ENCODE measurements at places on chromosomes 2 and 18. TPM values are rescaled to one million over a fixed set of nuclear protein-coding genes. Genes with fewer than 3 reads are reported as not detected.

The ESPNL gene
- 7.5 TPM for total RNA-seq

DNA sequence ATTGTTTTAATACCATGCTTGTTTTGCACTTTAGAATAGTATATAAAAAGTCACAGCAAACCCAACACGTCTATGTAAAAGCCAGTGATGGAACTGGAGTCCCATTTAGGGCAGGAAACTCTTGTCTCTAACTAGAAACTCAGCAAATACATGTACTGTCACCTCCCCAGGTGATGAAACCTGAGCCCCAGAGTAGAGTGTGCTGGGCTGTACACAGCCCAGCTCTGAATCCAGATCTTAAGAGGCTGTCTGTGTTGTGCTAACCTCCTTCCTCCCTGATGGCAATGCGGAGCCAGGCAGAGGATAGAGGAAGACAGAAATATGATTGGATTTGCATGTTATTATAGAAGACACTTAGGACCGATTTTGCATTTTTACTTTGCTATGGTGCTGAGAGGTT, 317.5 kb upstream of the TRIB2 start:
- no peak for DNase-seq

- no peak for DNase-seq
Measured at GRCh38 chr18:6757931-6758330, 28.4 kb downstream of the ARHGAP28 start.

DNA sequence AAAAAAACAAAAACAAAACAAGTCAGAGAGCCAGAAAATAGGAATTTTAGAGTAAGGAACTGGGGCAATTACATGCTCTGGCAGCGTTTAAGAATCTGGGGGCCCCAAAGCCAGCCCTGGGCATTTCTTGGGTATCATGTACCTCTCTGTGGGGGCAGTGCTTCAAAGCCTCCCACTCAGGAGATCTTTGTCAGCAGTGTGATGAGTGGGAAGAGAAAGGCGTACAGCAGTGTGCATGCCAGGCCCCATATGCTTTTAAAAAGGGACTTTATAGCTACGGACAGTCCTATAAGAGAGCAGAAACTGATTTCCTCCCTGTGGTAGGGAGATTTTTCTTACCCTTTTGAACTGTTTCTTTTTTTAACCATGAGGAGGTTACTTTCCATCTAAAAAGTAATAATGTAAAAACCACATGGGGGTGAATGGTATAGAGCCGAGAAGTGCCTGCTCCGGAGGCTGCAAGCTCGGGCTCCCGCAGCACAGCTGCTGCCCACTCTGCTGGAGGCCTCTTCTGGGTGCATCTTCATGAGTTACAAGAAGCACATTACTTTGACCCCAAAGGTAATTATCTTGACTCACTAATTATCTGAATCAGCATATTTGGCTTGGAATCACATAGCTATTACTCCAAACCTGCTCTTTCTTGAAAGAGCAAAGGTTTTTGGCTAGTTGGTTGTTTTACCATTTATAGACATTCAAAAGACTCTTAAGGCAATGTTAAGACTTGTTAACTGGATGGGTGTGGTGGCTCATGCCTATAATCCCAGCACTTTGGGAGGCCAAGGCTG, 46.4 kb downstream of the PROC start:
- DNase-seq: no peak

- no peak for DNase-seq
Measured at GRCh38 chr18:78408623-78409022, 571.0 kb upstream of the SALL3 start.

The ALPI gene
- not detected for total RNA-seq

- no peak for DNase-seq
Measured at GRCh38 chr2:43880952-43881351, 42.2 kb downstream of the ABCG8 start.

DNA sequence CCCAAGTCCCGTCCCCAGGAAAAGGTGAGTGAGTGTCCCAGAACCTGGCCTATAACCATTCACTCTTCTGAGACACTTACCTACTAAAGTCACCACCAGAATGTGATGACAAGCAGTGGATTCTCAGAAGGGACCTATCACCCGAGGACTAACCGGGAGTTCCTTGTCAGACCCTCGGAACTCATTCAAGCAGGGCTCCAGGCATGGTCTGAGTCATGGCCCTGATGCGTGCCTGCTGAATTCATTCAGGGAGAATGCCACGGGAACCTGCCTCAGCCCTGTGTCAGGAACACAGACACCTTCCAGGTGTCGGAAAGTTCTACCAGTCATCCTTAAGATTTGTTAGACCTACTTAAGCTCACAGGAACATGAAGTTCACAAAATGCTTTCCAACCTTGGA, 29.8 kb downstream of the ALPK2 start:
- no peak for DNase-seq

DNA sequence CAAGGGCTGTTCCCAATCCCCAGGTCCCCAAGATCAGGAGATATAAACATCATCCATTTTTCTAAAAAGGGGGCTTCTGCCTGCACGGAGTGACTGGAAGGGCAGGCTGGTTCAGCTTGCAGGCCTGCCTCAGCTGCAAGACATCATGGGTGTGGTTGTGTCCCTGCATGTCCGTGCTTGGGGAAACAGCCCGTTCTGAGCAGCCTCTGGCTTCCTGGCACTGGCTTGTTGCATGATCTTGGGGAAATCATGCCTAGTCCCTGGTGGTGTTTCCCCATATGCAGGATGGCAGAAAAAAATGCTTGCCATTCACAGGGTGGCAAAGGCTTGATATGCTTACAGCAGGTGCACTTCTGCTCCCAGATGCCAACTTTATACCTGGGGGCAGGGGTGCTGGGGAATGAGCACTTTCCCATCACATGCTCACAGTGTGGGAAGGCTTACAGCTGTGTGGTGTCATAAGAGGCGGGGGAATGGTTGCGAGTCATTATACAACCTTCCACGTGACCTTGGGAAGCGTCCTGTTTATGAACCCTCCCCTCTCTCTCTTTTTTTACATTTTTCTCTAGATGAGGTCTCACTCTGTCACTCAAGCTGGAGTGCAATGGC, 7.2 kb downstream of the PCARE start:
- no peak for DNase-seq

GRCh38 chr2:985317-985898, 34.8 kb downstream of the SNTG2 start:
- DNase-seq: no peak

The TFCP2L1 gene
- 5.1 TPM for total RNA-seq

DNA sequence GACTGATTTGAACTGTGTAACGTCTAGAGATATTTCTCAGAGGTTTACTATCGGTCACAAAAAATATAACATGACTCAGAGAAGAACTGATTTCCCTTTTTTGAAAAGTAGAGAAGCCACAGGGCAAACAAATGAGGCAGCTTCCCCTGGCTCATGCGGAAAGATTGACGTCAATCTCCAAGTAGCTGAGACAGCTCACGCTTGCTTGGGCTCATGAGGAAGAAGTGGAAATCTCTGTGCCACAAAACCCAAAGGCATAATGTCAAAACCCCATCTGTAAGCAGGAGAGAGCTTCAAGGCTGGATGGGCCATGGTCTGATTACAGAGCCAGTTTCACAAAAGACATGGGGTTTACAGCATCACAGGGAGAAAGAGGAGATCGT, 188.1 kb downstream of the ARL4C start:
- DNase-seq: no peak

The SCYGR3 gene
- not detected for total RNA-seq

GRCh38 chr2:196703695-196704094, 64.2 kb downstream of the CCDC150 start:
- DNase-seq: no peak

DNA sequence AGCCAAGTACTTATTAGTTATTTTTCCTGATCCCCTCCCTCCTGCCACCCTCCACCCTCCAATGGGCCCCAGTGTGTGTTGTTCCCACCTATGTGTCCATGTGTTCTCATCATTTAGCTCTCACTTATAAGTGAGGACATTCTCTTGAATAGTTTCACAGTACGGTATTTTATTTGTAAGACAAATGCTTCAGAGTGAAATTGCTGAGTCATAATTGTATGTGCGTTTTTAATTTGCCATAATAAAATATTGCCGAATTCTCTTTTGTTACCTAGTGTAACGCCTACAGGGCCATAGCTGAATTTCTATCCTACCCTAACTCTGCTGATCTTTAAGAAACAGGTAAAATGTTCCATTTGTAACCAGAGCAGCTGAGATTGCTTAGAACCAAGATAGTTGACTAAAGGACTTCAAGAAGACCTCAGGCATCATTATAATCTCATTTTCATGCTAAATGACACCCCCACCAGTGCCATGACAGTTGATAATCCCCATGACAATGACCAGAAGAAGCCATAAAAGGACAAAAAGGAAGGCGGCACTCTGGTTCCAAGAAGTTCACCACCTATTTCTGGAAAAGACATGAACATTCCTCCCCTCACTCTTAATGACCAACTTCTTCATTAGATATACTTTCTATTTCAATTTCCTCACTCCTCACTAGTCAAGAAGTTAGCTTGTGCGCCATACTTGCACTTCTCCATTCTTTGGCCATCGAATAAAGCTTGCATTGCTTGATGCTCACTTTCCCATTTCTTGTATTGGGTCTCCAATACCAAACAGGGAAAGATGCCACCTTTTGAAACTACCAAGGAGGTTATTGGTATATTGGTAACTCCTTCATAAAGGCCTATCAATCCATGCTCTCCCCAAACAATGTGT, 18.4 kb downstream of the SCN9A start:
- DNase-seq: no peak

The XDH gene
- 0.43 TPM for total RNA-seq

GRCh38 chr2:25698752-25699151, 25.4 kb upstream of the DTNB start:
- DNase-seq: no peak

DNA sequence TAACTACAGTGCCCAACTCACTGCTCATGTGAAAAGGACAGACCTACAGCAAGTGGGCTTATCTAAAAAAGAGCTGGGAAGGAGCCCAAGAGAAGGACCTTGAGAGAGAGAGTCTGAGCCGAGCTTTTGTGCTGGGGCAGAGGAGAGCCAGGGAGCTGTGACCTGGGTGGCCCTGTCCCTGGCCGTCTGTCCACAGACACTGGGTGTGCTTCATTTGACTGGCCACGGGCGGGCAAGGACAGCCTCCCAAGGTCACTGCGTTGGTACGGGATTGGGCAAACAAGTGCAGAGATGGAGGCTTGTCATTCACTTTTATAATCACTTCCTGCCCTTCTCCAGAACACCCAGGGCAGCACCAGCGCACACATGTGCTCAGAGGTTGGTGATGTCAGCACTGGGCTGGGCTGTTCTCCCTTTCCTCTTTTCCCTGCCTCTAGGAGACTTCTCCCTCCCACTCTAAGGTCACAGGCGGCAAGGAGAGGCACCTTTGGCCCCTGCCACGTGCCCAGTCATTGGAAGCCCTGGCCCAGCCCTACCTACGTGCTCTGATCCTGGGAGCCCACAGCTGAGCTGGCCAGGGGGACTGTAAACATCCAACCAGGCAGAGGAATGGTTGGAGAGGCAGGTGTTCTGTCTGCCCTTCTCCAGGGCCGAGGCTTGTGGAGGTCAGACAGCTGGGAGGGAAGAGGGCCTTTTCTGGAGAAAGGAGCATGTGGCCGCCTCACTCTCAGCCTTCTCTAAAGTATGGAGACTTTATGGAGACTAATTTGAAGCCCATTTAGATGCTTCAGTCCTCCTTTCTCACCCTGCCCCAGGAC, 6.4 kb upstream of the PSD4 start:
- DNase-seq: peak; percentile 79

DNA sequence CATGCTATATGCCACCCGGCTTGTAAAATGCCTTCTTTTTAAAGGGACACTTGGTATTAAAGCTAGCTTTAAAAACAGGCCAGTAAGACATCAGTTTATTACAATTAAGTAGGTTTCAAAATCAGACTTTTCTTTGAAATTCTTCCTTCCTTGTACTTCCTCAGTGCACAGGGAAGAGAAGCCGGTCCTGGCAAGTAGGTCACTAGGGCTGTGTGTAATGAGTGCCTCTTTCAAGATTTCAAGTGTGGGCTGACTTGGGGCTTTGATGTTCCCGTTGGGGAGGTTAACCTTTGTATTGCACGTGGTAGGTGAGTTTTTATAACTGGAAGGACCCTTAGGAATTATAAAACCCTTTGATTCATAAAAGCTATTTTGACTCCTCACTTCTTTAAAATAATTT, 566.4 kb upstream of the ID2 start:
- DNase-seq: no peak

DNA sequence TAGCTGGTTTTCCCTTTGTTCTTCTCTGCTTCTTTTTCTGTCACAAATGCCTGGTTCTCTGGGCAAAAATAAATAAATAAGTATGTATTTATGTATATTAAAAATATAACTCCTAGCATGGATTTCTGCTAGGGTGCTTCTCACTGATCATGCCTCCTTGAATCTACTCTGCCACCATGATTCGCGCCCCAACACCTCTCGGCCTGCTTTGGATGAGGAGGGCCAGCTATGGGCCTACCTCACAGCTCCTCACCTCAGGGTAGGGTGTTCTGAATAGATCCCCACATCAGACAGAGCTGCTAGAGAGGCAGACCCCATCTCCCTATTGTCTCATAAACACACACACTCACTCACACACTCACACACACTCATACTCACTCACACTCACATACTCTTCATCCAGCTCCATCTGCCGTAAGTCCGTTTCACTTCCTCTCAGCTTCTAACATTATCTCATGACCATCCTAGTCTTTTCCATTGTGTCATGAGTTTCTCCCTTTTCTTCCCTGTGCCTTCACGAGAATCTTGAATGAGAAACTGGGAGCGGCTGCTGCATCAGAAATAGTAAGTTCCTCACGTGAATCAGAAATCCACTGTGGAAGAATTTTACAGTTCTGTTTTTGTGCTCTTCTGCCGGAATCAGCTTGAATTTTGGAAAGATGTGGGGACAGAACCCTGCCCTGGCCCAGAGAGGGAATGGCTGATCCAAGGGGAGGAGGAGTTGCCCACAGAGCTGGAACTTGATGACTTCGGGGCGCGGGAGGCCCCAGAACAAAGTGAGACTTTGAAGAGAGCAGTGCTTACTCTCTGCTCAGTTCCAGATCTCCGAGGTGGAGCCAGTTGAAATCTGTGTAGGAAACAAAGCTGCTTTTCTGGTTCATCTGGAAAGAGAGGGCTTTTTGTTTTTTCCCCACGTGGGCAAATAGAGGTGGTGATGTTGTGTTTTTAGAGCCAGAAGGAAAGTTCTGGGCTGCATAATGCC, 20.9 kb downstream of the ANXA4 start:
- DNase-seq: peak; percentile 33

DNA sequence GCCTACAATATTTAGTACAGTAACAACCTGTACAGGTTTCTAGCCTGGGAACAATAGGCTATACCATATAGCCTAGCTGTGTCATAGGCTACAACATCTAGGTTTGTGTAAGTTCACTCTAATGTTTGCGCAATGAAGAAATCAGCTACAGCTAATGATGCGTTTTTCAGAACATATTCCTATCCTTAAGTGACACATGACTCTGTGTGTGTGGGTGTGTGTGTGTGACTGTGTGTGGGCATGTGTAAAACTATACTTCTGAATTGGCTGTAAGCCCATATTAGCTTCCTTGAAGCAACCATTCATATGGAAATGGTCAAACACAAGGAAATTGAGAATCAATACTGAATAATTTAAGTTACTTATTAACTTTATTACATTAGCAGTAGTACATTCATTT, 120.8 kb upstream of the SULT1C3 start:
- no peak for DNase-seq

The RAB31 gene
- total RNA-seq: 110 TPM

DNA sequence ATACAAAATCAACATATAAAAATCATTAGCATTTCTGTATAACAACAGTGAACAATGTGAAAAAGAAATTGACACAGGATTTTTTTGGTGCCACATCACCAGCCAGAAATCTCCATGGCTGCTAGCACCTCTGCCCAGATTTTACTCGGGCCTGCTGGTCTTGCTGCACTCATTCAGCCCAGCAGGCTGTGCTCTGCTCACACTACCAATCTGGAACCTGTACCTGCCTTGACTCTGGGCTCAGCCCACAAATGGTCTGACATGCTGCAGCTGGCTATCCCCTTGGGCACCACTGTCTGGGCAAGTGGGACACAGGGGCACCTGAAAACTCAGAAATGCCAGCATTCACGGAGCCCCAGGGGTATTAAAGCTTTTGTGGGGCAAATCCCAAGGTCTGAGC, 392.5 kb upstream of the NRXN1 start:
- no peak for DNase-seq
